Tongue (tissue), 3 donors: ENCODE measurements at places on chromosomes 16 and 17. TPM values are rescaled to one million over a fixed set of nuclear protein-coding genes. Genes with fewer than 3 reads are reported as not detected.

The RTN4RL1 gene
- 1.8 TPM for total RNA-seq

The CHP2 gene
- 0.62 TPM for total RNA-seq

DNA sequence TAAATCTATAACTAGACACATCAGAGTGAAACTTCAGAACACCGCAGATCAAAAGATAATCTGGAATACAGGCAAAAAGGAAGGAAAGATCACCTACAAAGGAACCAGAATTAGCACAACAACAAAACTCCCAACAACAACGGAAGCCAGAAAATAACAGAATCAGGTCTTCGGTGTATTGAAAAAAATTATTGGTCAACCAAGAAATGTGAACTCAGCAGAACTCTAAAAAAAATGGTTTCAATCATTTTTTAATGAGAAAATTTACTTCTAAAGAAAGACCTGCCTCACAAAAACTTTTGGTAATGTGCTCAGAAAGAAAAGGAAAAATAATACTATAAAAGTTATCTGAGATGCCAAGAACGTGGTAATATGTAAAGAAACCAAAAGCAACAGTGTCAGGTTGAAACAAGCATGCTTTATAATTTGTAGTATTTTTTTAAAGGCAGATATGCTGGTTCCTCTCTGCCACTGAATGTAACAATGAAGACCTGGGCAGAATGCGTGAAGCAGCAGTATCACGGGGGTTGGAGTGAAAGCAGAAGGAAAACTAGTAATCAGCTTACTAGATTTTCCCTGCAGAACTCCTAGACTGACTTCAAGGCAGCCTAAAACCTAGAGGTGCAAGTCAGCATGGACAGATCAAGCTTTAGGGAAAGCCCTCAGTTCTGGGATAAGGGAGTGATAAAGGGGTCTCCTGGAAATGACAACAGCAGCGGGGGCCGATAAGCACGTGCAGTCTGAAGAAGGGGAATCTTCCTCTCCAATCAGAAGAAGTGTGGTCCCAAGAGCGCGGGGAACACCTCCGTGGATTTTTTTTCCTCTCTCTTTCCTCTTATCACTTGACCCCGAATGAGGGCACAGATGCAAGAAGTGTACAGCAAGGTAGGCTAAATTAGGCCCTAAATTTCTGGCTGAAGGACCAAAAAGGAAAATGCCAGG, 80.9 kb upstream of the TEKT1 start:
- no peak for DNase-seq

- DNase-seq = no peak
Observed at GRCh38 chr16:71629278-71630016, 3.5 kb downstream of the MARVELD3 start.

- peak; percentile 91 for DNase-seq
Observed at GRCh38 chr17:66715745-66716156, 119.2 kb upstream of the CACNG5 start.

The CBFA2T3 gene
- total RNA-seq = 3.6 TPM

DNA sequence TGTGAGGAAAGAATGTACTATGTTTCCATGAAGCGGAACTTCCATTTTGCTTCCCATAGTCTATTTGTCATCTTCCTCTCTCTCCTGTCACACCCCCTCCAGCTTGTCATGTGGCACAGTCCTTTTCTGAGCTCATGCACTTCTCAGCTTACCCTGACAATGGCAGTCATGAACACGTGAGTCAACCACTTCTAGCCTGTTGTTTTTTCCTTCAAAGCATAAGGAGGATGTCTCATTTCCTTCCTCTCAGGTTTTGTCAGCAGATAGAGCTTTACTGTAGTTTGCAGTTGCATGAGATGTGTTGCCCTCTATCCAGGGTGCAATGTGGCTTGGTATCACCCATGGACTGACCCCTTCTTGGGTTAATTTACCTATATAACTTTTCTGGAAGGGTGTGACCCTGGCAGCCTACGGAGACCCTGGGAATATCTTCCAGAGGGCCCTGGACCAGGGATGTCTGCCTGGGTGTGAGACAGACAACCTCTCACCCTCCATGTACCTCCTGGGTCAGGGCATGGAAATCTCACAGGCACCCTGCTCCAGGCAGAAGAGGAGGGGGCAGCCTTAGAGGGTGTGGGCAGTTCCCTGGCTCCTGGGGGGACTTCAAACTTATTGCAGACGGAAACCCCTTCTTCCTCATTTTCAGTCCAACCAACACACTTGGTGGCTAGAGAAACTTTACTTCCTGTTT, 4.0 kb upstream of the ZNF267 start:
- DNase-seq = no peak

GRCh38 chr16:89815639-89816348, 653 bp downstream of the FANCA start:
- DNase-seq = no peak

The NPIPB9 gene
- total RNA-seq = 7.4 TPM

The ORC6 gene
- total RNA-seq = 11.9 TPM

GRCh38 chr17:49498029-49498615, 3.0 kb downstream of the NGFR start:
- DNase-seq = no peak

DNA sequence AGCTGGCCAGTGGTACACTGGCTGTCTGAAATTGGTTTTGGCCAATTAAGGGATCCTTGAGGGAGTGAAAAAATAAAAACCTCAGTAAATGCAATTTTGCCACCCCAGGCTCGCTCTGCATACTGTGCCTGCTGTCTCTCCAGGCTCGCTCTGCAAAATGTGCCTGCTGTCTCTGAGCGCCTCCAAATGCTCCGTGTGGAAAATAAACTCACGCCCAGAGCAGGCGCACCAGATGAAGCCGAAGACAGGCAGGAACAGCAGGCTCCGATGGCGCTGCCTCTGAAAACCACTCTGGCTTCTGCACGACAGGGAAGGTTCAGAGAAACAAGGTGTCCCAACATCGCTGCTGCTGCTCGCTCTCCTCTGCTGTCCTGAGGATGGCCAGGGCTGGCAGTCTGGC, 29.1 kb downstream of the SNN start:
- no peak for DNase-seq

The GRAP gene
- total RNA-seq = 8.1 TPM

GRCh38 chr17:43958748-43959352, 5.1 kb upstream of the PYY start:
- DNase-seq = no peak

The OR1A1 gene
- total RNA-seq = not detected

DNA sequence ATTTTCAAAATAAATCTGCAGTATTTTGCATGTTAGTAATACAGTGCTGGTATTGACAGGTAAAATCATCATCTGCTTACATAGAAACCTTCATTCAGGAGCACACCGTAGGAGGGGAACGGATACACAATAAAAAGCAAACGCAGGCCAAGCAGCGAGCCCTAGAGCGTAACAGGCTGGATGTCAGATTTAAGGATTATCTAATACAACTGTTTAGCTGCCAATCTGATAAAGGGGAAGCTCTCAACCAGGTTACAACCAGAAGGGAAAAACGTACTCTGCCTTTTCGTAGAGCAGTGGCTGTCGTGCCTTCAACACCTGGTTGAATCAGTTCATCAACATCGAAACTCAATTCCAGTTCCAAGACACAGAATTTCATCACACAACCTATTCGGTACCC, 16.4 kb upstream of the CUEDC1 start:
- no peak for DNase-seq

DNA sequence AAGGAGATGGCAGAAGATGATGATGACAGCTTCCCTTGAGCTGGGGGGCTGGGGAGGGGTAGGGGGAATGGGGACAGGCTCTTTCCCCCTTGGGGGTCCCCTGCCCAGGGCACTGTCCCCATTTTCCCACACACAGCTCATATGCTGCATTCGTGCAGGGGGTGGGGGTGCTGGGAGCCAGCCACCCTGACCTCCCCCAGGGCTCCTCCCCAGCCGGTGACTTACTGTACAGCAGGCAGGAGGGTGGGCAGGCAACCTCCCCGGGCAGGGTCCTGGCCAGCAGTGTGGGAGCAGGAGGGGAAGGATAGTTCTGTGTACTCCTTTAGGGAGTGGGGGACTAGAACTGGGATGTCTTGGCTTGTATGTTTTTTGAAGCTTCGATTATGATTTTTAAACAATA, 16.9 kb downstream of the PSMD3 start:
- DNase-seq = no peak

DNA sequence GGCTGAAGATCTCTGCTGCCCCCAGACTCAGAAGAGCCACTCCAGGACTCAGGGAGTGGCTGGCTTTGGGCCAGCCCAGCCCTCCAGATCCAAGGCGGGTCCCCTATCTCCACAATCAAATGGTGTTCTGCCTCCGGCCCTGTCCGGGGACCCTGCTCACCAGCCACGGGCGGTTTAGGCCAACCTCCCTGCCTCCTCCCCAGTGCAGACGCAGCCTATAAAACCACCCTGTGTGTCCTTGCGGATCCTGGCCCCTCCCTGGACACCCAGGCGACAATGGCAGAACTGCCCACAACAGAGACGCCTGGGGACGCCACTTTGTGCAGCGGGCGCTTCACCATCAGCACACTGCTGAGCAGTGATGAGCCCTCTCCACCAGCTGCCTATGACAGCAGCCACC, at the start of gene SLC12A3:
SLC12A3 (plus strand) TSS at position 248 of the 400 bp plus-strand sequence; CDS start at position 277, 29 bp downstream.
- no peak for DNase-seq

- DNase-seq = peak; percentile 42
Observed at GRCh38 chr16:66740010-66740409, 11.4 kb downstream of the DYNC1LI2 start.

DNA sequence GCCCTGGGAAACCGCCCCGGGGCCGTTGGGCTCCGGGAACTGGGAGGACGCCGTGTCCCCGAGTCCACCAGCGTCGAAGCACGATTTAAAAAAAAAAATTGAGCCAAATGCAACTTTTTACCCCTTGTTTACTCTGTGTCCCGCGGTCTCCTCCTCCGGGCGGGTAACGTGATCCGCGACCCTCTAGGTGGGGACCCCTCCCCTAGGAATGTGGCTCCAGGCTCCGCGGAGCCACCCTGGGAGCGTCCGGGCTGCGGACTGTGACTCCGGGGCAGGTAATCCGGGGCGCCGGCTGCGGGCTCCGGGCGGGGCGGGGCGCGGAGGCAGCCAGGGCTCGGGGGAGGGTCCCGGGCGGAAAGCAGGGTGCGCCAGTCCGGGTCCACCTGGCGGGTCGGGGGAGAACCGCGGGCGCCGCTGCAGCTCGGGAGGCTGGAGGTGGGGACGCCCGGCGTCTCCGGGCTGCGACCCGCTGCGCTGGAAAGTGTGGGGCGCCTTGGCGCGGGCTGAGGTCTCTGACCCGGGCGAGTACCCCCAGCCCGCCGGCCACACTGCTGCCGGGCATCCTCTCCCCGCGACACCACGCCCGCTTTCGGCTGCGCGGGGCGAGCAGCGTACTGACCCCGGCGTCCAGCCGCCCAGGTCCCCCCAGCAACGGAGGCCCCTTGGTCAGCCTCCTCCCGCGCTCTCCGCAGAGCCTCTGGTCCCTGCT, 852 bp upstream of the HELZ start:
- DNase-seq = peak; percentile 40

DNA sequence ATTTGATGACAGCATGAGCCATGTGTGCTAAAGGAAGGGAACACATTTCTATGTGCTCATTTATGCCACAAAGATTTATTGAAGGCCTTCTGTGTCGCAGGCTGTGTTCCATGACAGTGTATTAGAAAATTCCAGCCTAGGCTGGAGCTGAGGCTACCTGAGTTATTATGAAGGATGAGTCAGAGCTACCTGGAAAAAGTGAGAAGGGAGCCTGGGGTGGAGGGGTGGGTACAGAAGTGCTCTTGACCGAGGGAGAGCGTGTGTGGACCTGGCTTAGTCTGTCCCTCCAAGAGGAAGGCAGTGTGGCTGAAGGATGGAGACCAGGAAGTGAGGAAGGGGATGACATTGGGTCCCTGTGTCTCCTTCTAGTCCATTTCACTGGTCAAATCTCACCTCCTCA, 98.3 kb downstream of the N4BP1 start:
- no peak for DNase-seq

The KRT27 gene
- not detected for total RNA-seq

The IKZF3 gene
- 0.51 TPM for total RNA-seq

The LDHD gene
- 16.8 TPM for total RNA-seq

The IL32 gene
- total RNA-seq = 104 TPM

- DNase-seq = peak; percentile 80
Observed at GRCh38 chr17:15384142-15384787, 42.9 kb upstream of the TEKT3 start.

The HOXB3 gene
- 3.4 TPM for total RNA-seq

- peak; percentile 62 for DNase-seq
Observed at GRCh38 chr16:67260426-67261063, 11.8 kb downstream of the SLC9A5 start.

The PSMB10 gene
- 50.2 TPM for total RNA-seq

The CEP295NL gene
- total RNA-seq = 5.9 TPM

DNA sequence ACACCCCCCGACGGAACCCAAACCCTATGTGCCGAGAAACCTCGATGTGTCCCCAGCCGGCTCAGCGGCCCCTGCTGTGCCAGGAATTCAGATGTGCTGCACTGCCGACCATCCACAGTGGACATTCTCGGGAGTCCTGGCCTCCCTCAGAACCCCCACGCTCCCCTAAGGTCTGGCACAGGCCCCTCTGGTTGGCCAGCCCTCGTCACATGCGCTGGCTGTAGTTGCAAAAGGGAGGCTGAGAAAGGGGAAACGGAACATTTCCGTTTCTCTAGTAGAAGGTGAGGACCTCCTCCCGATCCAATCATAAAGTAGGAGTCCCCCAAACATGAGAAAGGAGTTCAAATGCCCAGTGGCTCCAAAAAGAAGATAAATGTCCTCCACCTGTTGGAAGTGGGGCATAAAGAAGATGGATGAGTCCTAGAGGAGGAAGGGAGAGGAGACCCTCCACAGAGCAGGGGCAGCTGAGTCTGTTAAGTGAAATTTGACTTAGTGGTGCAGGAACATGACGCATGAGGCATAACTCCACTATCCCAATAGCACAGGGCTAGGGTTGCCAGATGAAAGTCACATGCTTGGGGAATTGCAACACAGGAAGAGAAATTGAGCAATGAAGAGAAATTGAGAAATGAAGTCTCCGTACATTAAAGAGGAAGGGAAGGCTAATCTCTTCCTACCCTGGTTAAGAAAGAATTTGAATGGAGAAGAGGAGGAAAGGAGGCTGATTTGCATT, 49.3 kb upstream of the WSB1 start:
- DNase-seq = peak; percentile 73

DNA sequence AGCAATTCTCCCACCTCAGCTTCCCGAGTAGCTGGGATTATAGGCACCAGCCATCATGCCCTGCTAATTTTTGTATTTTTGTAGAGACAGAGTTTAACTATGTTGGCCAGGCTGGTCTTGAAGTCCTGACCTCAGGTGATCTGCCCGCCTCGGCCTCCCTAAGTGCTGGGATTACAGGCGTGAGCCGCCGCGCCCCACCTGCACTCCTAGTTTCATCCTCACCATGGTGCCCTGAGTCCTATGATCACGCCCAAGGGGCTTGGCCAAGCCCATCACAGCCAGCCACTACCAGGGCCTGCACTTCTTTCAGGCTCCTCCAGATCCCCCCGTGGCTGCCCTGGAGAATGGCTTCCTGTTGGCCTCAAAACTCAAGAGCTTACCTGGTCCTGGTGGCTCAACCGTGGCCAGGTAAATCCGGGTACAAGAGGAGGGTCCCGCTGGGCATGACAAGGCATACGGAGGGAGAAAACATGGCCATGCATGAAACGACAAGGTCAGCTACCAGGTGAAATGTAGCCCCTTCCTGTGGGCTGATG, 20.4 kb upstream of the TFAP4 start:
- no peak for DNase-seq
